ENCODE measurements at places on chromosomes 12 and 14.

DNA sequence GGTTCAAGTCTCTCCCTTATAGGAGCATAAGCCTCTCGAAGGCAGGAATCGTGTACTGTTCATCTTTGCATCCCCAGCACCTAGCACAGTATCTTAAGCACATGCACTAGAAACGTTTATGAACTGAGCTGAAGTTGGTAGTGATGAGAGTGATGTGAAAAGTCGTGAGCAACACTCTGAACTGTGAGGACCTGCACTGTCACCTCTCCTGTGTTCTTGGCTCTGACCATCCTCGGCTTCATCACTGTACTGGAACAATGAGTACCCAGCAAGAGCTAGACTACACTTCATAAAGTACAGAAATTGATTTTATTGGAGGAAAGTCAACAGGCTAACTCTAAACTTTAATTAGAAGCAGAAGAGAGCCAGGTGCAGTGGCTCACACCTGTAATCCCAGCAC lies 473.6 kb downstream of the BCAT1 start:
- no peak for DNase-seq

GRCh38 chr12:118359541-118359915 lies 13.2 kb downstream of the TAOK3 start:
- no peak for DNase-seq

DNA sequence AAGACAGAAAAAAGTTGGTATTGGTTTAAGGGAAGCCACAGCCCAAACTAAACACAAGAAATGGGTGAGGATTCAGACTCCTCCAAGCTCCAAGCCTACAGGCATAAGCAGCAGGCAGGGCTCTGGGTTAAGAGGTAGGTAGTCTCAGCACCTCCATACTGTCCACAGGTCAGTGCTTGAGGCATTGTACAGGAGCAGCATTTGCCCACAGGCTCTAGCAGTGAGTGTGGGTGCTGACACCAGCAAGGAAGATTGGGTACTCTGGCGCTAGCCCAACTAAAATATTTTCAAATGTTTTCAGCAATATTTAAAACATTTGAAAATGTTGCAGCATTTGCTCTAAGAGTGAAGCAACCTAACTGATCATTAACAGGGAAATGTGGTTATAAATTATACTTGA lies 33.1 kb downstream of the FERMT2 start:
- DNase-seq: no peak

DNA sequence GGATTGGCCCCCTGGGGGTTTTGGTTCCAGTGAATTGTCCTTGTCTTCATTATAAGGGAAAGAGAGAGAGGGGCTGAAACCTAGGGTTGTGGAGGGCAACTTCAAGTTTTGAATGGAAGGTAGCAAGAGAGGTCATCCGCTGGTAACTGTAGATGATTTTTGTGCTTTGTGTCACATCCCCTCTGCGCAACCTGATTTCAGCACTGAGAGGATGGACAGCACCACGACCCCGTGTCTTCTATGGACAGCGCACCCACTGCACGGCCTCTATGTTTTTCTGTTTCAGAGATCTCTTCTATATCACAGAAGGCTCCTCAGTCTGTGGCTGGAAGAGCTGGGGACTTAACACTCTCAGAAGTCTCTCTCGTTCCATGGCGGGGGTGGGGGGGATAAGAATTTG lies 127.0 kb upstream of the RPH3A start:
- no peak for DNase-seq

DNA sequence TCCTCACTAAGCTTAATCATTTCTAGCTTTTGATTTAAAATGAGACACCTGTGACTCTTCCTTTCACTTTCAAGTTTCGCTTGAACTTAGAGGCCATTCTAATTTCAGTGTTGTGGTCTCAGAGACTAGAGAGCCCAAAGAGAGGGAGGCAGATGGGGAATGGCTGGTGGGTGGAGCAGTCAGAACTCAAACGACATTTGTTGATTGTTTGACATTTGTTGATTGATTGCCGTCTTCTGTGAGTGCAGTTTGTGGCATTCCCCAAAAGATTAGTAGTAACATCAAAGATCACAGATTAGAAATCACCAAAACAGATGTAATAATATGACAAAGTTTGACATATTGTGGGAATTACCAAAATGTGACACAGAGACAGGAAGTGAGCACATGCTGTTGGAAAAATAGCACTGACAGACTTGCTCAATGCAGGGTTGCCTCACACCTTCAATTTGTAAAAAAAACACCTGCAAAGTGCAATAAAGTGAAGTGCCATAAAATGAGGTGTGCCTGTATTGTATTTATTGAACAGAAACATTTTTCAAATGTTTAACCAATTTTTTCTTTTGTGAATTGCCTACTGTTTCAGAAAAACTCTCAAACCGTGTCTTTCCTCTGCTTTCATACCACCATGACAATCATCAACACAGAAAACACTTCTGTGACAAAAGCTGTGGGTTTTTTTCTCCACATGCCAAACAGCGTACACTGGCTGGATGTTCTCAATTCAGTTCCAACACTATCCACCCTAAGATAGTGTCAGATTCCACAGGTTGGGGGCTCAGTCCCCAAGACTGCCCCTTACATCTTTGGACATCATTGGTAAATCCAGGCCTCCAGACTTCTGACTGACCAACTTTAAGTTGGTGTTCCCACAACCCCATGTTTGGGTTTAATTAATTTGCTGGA lies 376.3 kb upstream of the RGS6 start:
- no peak for DNase-seq

DNA sequence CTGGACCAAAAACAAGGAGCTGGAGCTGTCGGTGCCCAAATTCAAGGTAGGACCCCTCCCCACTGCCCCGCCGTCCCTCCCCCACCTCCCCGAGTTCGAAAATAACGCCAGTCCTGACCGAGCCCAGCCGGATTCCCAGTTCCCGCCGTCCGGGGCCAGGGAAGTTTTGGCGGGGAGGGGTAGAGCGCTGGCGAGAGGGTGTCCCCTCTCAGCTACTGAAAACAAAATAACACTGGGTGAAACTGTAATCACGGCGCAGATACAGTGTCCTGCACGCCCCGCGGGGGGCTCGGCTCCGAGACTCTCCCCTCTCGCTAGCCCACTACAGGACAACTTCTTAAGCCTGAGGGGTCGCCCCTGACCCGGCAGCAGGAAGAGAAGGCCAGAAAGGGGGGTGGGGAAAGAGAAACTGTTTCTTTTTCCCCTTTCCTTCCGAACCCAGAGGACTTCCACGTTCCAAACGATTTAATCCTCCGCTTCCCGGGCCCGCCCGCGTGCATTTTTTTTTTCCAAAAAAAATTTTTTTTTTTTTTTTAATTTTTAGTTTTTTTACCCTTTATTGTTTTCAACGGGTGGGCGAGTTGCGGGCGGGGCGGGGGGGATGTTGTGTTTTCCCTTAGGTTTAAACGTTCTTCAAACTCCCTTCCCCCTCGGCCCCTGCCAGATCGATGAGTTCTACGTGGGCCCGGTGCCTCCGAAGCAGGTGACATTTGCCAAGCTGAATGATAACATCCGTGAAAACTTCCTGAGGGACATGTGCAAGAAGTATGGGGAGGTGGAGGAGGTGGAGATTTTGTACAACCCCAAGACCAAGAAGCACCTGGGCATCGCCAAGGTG lies 1.6 kb downstream of the SETD1B start:
- DNase-seq: no peak

DNA sequence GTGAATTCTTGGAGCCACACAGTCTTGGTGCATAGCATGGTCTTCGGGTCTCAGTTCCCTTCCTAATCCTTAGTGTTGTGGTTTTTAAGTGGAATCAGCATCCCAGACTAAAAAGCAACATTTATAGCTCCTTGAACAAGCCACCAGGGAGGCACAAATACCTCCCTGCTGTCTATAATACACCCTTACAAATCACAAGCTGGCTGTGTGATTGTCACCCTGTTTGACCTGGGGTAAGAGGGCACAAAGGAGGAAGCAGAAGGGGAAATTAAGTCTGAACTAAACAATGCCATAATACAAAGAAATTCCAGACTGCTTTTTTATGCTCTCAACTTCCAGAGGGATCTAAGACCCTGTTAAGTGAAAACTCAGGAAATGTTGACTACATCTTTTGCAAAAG lies 7.7 kb upstream of the MMP19 start:
- DNase-seq: no peak

GRCh38 chr12:105933671-105934665 lies 204.8 kb downstream of the NUAK1 start:
- peak; percentile 93 for DNase-seq

DNA sequence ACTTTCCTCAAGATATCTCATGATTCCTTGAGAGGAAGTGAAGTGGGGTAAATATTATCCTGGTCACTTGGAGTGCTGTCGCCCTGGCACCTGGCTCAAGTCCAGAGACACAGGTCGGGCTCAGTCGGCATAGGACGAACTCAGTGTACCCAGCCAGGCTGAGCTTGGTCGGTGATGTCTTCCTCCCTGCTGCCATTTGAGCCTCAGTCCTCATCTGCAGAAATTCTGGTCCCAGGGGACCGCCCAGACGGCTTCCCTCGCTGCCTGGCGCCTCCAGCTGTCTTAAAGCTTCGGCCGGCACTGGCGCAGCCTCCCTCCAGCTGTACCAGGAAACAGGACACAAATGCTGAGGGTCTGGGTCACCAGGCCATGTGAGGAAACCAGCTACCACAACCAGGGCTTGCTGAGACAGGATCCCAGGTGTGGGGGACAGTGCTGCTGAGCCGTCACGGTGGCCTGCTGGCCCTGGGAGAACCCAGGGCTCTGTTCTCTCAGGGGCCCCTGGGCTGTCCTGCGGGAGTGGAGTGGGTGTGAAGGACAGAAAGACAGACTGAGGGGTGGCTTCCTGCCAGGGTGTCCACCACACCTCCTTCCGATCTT lies 5.0 kb upstream of the KLC1 start:
- no peak for DNase-seq

Measured in AG04450 (cell line).